ENCODE measurements at places on chromosomes 1 and 21.

DNA sequence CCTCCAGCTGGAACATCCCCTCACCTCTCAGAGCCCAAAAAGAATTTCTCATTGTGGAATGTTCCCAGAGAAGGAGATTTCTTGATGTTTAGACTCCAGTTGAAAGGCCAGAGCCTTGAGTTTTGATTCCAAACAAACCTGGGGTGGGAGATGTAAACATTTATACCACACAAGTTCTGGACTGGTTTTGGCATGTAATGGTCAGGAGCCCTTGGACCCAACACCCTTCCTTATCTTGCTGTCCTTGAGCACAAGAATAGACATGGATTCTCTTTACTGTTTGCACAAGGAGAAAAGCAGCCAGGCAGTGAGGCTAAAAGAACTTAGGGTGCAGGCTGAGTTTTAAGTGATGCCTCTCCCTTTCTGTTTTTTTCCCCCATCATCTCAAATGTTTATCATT, 4.5 kb downstream of the RHBG start:
- no peak for DNase-seq

- peak; percentile 20 for DNase-seq
Measured at GRCh38 chr1:150596095-150596892, 16.9 kb upstream of the MCL1 start.

DNA sequence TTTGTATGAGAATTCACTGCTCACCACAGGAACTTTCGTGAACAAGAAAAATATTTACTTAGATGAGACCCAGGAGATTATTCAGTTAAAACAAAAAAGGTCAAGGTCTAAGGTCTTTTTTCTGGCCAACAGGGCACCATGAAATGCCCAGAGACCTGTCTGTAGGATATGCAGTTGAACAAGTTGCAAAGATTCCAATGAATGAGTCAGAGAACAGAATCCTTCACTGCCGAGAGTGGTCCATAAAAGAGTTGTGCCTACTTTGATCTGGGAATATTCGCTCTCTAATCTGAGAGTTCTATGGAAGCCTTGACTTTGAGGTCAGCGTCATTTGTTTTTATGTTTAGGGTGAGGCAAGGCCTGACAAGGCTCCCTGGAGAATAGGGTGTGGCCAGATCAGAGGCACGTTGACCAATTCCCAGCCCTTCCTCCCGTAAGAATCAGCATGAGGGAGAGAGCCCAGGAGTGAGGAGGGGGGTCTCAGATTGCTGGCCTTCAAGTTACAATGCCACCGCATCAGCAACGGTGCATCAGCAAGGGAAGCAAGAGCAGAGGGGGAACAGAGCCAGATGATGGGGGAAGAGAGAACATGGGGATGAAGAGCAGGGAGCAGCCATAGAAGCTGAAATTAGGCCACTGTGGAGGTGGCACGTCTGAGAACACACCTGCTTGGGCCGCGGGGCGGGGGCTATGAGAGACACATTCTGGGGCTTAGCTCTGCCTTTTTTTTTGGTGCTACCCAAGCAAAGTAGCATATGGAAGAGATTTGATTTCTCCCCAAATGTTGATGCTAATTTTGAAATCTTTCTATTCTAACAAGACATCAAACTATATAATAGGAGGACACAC, 206.4 kb upstream of the RAB4A start:
- no peak for DNase-seq

- no peak for DNase-seq
Measured at GRCh38 chr1:81577004-81577697, 223.6 kb upstream of the ADGRL2 start.

- peak; percentile 87 for DNase-seq
Measured at GRCh38 chr1:21782349-21782867, 541 bp downstream of the USP48 start.

All from posterior vena cava (tissue), 2 donors.